Hepatocyte (in vitro differentiated cells): ENCODE measurements at places on chromosomes 12 and 14.

GRCh38 chr12:51852404-51853137 is 4.1 kb upstream of the FIGNL2 start:
- no peak for DNase-seq

GRCh38 chr12:27826076-27826475 is 46.0 kb upstream of the MANSC4 start:
- DNase-seq, result no peak

DNA sequence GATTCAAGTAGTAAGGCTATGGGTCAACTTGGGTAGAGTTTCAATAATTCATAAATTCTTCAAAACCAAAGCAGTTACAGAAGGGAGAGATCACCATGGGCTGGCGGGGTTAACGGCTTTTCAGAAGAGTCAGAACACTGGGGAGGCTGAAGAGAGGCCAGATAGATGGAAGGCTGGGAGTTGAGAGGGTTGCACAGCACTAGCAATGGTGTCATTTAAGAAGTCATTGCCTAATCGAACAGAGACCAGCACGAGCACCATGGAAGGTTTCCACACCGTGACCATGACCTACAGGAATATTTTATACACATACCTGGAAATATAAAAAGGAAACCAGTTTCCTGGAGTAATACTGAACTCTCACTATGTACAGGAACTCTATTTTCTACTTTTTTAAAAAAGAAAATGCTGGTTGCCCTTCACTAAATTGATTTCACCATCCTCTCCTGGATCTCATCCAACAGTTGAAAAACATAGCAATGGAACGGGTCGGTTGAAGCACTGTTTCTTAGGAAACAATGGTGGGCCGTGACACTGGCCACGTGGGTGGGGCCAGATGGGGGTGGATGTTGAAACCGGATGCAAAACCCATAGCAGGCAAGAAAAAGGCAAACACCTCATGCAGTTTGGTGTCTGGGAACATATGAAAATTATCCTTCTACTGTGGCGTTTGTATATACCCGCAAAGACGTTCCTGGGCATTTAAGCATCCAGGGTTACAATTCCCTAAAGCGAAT is 38.0 kb upstream of the RIN3 start:
- no peak for DNase-seq

GRCh38 chr14:90676912-90677311 is 139.3 kb downstream of the TTC7B start:
- DNase-seq, result peak; percentile 54

DNA sequence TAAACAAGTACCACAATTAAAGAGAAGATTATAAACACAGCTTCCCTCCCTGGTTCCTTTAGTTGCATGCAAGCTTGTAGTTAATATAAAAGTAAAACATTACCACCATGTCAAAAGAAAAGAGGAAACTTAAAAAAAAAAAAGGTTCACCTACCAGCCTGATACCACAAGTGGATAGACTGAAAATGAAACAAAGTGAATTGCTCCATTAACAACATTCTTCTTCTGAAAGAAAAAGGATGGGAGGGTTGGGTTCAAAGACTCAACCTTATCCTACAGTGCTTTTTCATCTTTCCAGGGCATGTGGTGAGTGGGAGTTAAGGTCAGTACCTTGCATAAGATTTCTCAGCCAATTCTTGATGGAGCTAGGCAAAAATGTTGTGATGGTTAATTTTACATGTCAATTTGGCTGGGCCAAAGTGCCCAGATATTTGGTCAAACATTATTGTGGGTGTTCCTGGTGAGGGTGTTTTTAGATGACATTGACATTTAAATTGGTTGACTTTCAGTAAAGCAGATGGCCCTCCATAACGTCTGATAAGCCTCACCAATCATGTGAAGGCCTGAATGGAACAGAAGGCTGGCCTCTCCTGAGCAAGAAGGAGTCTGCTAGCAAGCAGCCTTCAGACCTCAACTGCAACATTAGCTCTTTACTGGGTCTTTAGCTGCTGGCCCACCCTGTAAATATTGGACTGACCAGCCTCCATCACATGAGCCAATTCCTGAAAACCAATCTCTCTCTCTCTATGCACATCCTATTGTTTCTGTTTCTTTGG is 28.8 kb downstream of the VCPKMT start:
- DNase-seq, result no peak

- no peak for DNase-seq
These were observed 228.1 kb downstream of the CHST11 start for GRCh38 chr12:104684884-104685283.

- DNase-seq, result no peak
These were observed 83.9 kb downstream of the EP400 start for GRCh38 chr12:132033627-132034026.

GRCh38 chr14:70871863-70872677 is 35.2 kb upstream of the PCNX1 start:
- DNase-seq, result no peak

DNA sequence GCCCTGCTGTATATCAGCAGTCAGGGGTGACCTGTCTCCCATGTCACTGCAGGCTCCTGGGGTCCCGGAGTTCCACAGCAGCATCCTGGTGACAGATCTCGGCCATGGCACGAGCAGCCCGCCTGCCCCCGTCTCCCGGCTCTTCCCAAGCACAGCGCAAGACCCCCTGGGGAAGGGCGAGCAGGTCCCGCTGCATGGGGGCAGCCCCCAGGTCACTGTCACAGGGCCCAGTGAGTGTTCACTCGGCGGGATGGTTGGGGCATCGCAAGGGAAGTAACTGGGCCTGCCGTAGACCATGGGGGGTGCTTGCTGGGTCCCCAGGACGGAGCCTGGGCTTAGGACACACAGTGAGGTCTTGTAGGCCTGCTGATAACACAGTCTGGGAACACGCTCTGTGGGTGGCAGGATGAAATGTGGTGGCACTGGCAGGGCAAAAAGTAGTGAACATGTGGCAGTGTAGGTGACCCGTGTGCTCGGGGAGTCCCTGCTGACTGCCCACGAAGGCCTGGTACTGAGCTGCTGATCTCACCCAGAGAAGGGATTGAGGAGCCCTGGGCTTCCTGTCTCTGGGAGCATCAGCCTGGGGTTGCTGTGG is 38.5 kb downstream of the IL31 start:
- DNase-seq, result peak; percentile 3

GRCh38 chr12:67449591-67450052 is 180.5 kb downstream of the CAND1 start:
- no peak for DNase-seq

DNA sequence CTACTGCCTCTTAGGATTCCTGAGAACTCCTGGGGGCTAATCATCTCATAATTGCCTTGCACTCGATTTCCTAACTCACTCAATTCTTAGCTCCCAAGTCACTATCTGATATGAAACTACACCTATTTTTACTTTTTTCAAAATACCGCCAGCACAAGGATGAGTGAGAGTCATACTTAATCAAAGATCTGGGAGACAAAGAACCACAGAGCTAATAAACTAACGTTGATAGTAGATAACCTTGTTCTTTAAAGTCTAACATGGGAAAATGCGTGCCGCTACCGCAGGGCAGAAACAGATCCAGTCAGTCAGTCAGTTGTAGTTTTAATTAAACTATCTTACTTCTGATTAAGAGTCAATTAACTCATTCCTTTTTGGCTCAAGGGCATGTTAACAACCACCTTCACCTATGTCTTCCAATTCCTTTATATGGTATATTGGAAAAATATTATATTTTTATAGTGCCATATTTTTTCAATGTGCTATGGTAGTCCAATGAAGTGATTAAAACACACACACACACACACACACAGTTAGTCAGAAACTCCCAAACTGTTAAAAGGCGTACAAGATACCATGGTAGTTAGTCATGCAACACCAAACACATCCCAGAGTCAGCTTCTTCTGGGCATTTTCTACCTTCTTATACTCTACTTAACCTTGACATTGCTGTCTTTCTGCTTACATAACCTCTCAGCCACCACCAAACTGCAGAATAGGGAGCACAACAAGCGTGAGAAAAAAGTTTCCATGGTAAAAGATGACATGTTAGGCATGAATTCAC is 114.0 kb downstream of the KLHL28 start:
- no peak for DNase-seq

- peak; percentile 51 for DNase-seq
These were observed 728 bp upstream of the STON2 start for GRCh38 chr14:81400852-81401251.

GRCh38 chr14:68407285-68407684 is 385.6 kb downstream of the ZFP36L1 start:
- no peak for DNase-seq

GRCh38 chr14:84456946-84457345 is 1073.0 kb upstream of the FLRT2 start:
- DNase-seq, result no peak

DNA sequence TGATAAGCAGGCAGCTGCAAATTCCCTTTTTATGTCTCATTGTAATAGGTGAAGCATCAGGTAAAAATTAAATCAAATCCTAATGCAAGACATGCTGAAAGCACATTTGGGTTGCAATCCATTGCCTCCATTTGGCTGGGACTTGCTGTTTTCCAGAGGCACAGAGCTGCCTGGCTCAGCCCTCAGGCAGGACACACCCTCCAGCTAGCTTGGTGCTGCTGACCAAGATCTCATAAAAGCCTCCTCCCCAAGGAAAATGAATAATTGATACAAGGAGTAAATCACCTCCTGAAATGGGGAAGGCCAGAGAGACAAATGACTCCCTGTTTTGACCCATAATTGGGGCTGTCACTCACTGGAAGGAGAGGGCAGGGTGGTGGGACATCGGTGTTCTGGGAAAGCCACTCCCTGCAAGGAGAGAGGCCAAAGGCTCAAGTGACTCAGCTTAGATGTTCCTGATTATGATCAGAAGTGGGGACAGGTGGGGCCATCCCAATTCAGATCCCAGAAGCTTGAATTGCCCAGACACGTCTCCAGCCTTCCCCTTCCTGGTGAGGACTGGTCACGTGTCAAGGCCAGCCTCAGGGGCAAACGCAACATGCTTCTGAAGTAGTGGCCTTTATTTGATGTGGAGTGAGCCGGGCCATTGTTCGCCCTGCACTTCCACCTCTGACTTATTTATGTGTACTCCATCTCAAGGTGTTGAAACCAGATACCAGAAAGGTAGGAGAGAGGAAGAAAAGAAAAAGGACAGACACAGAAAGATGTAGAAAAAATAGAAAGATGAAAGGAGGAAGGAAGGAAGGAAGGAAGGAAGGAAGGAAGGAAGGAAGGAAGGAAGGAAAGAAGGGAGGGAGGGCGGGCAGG is 773.7 kb downstream of the BCL11B start:
- no peak for DNase-seq

- DNase-seq, result no peak
These were observed 70.3 kb downstream of the SPPL3 start for GRCh38 chr12:120833849-120834248.

DNA sequence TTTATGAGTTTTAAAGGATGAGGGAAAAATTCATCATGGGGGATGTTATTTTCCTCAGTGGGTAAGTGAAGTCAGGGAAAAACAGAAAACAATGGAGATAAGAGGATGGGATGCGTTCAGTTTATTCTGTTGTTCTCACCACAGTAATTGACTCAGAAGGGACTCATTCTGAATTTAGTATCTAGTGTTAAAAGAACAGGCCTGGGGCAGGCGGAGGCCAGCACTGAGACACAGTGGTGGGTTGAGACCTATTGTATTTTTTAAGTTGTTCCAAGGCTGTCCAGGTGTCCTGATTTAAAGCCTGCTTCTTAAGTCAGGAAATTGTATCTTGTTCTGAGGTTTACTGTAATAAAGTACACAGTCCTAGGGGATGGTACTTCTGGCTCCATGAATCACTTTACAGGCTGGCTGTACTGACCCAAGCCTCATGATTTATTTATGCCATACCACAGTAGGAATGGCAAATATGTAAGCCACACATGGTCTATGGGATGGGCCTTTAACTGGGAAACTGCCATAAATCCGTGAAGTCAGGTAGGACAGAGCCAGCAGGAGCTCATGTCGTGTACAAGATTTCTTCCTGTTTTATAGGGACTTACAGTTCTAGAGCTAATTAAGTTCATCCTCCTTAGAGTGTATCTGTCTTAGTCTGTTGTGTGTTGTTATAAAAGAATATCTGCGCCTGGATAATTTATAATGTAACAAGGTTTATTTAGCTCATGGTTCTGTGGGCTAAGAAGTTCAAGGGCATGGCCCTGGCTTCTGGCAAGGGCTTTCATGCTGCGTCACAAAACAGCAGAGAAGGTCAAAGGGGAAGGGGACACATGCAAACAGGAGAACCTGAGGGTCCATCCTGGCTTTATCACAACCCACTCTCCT is 244.1 kb downstream of the FBXL14 start:
- DNase-seq, result peak; percentile 68

- no peak for DNase-seq
These were observed 50.6 kb upstream of the ANO6 start for GRCh38 chr12:45165284-45165683.

DNA sequence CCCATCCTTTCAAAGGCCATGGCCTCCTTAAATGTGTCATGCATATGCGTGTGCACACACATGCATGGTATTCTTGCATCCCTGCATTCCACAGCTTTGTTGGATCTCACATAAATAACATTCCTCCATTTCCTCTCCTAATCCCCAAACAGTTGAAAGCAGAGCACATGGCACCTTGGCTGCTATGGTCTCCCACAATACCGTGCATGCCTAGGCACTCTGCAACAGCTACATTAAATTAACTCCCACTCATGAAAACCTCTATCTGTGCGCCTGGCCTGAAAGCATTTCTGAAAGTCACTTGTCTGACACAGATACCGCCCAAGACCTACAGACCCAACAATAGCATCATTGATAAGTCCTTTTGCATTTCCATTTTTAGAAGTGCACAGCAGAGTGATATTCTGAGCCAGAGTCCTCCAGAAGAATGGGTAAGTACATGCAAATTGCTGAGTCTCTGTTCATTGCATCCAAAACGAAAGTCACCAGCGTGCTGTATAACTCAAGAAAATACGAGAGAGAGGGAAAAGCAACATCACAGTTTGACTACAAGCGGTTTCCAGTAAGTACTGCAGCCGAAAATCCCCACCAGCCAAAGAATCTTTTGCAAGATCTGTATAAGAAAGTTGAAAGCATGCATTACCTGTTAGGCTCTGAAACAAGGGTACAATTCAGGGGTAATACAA is 436 bp downstream of the ASB2 start:
- DNase-seq, result no peak

GRCh38 chr12:66739940-66740651 is 61.2 kb upstream of the GRIP1 start:
- DNase-seq, result no peak

DNA sequence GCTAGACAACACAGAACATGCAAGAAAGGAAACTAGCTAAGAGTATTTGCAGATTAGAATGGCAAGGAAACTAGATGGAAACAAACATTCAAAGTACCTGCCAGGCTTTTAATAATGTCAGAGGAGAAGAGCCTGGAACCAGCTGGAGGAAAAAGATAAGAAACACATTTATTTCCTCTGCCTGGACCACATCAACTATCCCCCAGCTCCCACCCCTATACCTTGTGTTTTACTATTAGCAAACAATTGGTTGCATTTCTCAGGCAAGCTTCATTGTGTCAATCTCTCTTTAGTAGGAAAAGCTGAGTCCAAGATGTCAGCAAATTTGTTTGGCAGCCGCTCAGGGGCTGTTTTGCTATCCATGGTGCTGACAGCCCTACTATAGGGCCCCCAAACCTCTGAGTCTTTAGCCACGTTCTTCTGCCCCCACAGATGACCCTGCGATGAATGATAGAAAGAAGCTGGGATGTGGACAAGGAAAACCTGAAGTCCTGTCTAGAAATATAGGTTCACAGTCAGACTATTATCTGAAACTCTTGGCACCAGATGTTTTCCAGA is 11.6 kb upstream of the SYNDIG1L start:
- DNase-seq, result no peak
